ENCODE measurements at places on chromosomes 1 and 21. TPM values are rescaled to one million over a fixed set of nuclear protein-coding genes. Genes with fewer than 3 reads are reported as not detected.
A peak's percentile ranks its signal among the peaks of the same experiment; 100 is the strongest.

The KCNT2 gene
- 3.9 TPM for total RNA-seq

DNA sequence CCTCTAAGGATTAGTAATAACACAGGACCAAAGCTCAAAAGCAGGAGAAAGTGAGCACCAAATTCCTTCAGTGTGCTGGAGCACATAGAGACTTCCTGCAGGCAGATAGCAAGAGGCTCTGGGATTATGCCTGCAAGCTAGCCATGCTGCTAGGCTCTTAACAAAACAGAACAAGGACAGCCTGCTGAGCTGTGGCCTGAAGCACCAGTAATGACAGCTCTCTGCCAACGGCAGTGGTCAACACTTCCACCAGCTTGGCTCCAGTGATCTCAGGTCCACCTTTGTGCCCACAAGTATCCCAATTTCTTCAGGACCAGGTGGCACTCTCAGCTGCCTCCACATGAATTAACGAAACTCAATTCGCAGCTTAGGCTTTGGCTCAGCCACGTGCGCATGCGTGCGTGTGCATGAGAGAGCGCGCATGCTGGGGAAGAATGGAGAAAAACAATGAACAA is 64.2 kb downstream of the SLC45A1 start:
- DNase-seq: no peak

GRCh38 chr1:183600136-183600535 is 9.9 kb upstream of the NCF2 start:
- DNase-seq: no peak

- DNase-seq: peak; percentile 81
Measured at GRCh38 chr1:172429331-172430127, 9.0 kb downstream of the C1orf105 start.

DNA sequence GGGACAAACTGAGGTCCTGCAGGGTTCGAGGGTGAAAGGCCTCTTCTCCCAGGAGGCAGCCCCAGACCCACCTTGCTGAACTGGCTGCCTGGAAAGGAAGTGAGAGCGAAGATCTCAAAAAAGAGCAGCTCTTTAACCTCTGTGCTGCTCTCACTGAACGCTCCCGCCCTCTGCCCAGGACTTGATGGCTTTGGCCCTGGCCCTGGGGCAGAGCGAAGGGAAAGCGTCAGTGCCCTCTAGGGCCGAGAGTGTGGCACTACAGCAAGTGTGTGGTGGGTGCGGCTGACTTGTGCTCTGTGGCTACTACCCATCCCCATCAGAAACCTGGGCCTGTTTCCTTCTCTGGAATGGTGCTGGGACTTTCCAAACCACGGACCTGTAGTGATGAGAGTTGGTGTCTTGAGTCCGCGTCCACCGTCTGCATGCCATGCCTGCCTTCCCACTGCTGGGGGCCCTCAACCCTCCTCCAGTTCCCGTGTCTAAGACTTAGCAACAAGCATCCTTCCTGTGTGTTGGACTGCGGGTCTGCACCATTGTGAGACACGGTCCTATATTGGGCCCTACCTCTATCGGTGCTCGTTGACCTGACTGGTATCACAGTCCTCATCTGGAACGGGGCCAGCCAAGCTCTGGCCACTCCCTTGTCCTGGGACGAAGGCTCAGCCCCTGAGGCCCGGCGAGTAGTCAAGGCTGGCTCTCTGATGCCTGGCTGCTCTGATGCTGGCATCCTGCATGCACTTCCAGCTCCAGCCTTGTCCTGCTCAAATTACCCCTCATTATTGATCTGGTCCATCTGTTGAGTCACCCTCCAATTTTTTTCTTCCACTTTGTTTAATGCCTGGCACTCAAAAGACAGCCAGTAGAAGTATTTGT is 180.3 kb downstream of the DISC1 start:
- peak; percentile 38 for DNase-seq

GRCh38 chr1:240599299-240599698 is 12.7 kb downstream of the GREM2 start:
- DNase-seq: no peak

The HRNR gene
- total RNA-seq: 0.06 TPM

DNA sequence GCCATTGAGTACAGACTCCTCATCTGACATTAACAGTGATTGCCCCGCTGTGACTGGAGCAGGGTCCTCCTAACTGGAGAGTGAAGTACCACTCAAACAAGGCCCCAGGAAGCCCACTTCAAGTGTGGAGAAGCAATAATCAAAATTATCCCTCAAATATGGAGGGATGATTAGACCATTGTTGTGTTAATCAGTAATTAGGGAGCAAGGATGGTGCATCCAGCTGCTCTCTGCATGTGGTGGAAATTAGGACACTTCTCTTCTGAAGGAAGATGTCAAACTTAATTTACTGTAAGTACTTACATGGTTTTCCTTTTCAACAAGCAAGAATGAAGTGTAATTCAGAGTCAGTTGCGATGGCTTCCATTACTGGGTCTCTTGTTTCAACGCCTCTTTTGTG is 3.4 kb upstream of the ZP4 start:
- DNase-seq: no peak

GRCh38 chr1:100152271-100152670 is 19.3 kb downstream of the TRMT13 start:
- no peak for DNase-seq

DNA sequence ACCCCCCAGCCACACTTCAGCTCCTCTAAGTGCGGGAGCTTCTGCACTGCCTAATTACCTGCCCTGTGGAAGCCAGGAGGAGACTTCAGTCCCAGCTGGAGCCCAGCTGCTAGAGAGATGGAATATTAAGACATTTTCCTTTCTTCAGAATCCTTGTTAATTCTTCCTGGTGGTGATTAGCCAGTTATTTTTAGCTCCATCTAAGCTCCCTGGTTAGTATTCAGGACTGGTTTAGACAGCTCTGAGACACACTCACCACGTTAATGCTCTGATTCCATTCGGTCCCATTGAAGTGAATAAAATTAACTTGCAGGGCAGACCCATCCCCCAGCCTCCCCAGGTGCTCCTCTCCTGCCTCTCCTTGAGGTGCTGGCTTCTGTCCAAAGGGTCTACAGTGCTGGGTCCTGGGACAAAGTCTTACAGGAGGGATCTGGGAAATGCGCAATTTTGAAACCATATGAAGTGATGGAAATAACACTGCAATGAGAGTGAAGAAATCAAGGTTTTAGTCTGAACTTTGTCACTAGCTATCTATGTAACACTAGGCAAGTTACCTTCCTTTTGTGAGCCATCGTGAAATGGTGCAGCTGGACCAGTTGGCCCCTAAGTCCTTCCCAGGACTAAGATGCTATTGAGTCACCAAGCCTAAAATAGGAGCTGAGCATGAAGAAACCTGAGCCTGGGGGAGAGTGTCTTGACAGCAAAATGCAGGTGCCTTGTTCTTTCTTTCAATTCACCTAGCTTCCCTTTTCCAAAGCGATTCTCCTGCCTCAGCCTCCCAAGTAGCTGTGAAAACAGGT is 117.4 kb upstream of the ATP1A1 start:
- no peak for DNase-seq

- DNase-seq: no peak
Measured at GRCh38 chr1:35524106-35524505, 33.1 kb downstream of the KIAA0319L start.

DNA sequence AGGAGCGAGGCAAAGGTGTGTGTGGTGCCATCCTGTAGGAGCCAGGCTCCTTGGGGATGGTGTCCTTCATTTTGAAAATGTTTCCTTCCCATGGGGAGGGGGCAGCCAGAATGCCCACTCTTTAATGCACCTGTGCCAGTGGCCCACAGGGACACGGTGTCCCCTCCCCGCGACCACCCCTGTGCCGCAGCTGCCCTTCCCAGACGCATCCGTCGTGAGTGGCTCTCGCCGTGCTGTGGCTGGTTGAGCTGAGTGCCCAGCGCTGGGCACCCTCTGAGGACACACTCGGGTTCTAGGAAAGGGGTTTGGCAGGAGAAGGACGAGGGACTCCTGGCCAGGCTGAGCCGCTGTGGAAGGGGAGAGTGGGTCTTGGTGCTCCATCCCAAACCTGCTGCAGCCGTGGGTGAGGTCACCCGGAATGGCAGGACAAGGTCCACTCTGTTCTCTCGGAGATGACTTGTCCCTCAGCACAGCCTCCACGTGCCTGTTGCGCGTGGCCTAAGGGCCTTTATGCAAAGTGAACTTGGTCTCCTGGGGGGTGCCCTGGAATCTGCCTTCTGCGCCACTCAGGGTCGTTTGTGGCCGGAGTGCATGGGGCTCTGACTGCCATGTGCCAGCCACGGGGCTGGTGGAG is 74.3 kb downstream of the SKI start:
- DNase-seq: no peak

GRCh38 chr1:1132956-1133750 is 17.3 kb upstream of the C1orf159 start:
- peak; percentile 52 for DNase-seq

GRCh38 chr1:21932127-21932526 is 5.0 kb downstream of the HSPG2 start:
- DNase-seq: peak; percentile 71

The SLC16A4 gene
- total RNA-seq: 5.8 TPM

DNA sequence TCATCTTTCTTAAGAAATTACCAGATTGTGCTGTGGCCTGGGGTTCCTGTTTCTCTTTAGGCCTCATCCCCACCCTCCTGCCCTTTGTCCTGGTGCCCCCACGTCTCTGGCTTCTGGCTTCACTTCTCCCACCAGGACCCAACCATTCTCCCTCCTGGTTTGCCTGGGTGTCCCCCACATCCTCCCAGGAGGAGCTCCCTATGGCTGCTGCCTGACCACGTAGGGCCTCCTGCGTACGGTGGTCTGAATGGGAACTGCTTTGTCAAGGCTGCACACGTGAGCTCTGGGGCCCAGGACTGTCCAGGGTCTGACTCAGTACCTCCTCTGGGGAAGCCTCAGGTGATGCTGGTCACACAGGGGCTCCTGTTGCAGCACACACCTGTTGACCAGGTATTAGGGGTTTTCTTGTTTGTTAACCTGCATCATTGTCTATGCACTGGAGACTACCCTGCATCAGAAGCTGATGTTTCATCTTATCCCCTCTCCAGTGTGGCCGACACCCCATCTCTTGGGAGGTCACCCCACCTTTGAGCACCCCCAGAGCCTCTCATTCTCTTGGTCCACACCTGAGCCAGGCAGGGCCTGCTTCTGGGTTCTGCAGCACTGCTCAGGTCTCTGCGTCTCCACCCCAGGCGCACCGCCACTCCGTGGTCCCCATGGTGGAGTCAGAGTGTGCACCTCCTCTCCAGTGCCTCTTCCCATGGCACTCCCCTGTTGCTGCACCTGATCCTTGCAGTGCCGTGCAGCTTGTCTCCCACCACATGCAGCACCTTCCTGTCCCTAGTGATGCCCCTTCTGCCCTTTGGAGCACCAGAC is 65.8 kb downstream of the S100B start:
- no peak for DNase-seq

The CNIH3 gene
- 8.5 TPM for total RNA-seq

DNA sequence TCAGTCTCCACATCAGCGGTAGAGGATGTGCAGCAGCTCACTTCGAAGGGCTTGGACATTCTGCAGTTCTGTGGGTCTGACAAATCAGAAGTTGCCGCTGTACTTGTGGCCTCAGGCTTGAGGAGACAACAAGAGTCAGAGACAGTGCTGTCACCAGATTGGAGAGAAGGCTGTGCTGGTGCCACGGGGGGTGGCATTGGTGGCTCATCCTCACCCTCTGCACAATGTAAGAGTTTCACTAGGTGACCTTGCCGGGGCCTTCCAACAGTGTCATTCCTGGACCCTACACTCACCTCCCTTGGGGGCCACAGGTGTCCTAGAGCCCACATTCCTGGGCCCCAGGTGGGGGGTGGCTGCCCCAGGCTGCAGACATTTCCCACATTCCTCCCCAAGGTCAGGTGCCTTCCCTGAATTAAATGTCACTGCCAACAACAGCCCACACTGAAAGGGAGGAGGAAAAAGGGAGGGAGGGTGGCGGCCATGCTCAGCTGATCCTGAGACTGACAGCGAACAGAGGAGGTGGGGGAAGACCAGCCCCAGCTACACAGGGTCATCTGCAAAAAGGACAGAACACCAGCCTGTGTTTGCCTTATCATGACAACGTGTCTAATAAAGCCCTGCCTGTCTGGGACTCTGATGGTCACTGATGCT is 46.4 kb downstream of the TMCC2 start:
- peak; percentile 60 for DNase-seq

- DNase-seq: no peak
Measured at GRCh38 chr21:31893851-31894415, 21.1 kb downstream of the HUNK start.

The BATF3 gene
- total RNA-seq: 2.5 TPM

The RGS1 gene
- total RNA-seq: 17.2 TPM

GRCh38 chr1:8571200-8571984 is 246.0 kb downstream of the RERE start:
- no peak for DNase-seq

GRCh38 chr1:94713472-94714141 is 106.5 kb upstream of the SLC44A3 start:
- DNase-seq: peak; percentile 87

- DNase-seq: no peak
Measured at GRCh38 chr1:62222321-62222720, 27.7 kb downstream of the L1TD1 start.

DNA sequence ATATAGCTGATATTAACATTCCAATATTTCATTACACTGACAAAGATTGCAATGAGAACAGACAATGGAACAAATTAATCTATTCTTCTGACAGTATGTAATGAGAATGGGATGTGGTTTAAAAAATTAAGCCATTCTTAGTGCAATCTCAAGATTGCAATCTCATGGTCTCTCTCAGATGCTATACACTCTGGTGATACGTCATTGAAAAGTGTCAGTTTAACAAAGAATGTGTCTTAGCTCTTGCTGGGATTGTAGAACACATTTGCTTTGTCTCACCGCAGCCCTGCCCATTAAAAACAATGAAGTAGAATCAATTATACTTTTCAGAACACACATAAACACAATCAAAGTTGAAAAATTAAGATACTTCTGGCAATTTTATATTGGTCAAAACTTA is 55.2 kb downstream of the LRRC53 start:
- DNase-seq: no peak

GRCh38 chr1:94422115-94422820 is 4.1 kb downstream of the ABCD3 start:
- no peak for DNase-seq

DNA sequence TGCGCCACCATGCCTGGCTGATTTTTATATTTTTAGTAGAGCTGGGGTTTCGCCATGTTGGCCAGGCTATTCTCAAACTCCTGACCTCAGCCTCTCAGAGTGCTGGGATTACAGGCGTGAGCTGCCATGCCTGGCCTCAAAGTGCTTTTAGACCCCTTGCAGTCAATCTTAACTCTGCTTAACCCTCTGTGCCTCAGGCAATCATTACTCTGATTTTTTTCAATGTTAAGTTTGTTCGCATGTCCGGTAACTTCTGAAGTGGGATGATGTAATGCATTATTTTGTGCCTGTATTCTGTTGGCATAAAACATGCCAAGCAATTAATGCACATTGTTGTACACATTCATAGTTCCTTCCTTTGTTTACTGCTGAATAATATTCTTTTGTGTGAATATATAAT is 18.6 kb downstream of the SMG7 start:
- DNase-seq: no peak

DNA sequence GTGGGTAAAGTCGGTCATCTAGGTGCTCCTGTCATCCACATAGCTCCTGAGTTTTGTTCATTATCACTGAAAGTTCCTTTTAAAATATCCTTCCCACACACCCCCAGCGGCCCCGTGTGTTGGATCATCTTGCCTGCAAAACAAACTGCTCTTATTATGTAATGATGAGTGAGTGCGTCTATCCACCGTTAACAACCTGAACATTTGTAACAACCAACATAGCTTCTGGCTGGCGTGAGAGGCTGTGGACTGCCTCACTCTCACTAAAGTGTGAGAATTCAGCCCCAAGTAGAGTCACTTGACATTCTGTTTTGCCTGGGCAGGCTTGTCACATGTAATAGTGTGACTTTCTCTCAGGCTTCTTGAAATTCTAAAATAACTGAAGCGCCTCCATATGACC is 14.5 kb upstream of the KCNA2 start:
- DNase-seq: no peak
